ENCODE measurements at places on chromosomes 1 and 21. TPM values are rescaled to one million over a fixed set of nuclear protein-coding genes. Genes with fewer than 3 reads are reported as not detected.

DNA sequence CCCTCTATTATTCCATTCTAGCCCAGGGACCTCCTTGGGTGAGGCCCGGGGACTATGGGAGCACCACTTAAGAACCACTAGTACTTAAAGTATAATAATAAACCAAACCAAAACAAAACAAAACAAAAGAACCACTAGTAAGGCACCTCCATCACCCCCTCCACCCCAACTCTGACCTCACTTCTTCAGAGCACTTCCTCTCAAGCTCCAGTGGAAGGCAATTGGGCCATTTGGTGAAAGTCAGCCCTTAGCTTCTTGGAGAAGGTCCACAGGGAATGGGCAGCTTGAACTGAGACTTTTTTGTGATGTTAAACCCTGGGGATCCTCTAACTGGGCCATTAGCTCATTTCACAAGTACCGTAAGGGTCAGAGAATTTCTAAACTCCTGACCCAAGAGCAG, 237.3 kb downstream of the RHOU start:
- H3K4me1 ChIP-seq, result peaks cover 3% of the 10 kb centered on the region
- H3K27ac ChIP-seq, result no peak overlapping the region
- no peaks in the 10 kb centered on the region for H3K36me3 ChIP-seq
- no peak for DNase-seq
- no peaks in the 10 kb centered on the region for H3K27me3 ChIP-seq

DNA sequence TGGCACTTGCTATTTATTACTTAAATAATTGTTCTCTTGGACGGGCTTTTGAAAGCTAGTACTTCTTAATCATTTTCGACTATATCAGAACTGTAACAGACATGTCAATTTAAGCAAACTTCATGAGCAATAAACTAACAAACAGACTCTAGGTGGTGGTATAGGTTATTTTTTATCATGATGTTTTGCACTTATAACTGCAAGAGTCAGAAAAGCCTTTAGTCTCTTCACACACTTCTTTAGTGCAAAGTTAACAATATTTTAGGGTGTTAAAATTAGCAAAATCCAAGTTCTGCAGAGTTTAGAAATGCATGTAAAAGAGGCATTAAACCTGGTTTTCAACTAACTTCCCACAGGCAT, 2.2 kb downstream of the NRIP1 start:
- no peaks in the 10 kb centered on the region for H3K36me3 ChIP-seq
- H3K4me3 ChIP-seq, result peak overlapping the region; percentile 77
- H3K4me1 ChIP-seq, result peaks cover 63% of the 10 kb centered on the region
- no peak for DNase-seq

GRCh38 chr21:33257094-33257803, 8.9 kb upstream of the IL10RB start:
- no peaks in the 10 kb centered on the region for H3K27me3 ChIP-seq
- no peak overlapping the region for H3K4me3 ChIP-seq
- no peak for DNase-seq
- peaks cover 73% of the 10 kb centered on the region for H3K36me3 ChIP-seq
- H3K27ac ChIP-seq, result no peak overlapping the region
- peaks cover 42% of the 10 kb centered on the region for H3K4me1 ChIP-seq

DNA sequence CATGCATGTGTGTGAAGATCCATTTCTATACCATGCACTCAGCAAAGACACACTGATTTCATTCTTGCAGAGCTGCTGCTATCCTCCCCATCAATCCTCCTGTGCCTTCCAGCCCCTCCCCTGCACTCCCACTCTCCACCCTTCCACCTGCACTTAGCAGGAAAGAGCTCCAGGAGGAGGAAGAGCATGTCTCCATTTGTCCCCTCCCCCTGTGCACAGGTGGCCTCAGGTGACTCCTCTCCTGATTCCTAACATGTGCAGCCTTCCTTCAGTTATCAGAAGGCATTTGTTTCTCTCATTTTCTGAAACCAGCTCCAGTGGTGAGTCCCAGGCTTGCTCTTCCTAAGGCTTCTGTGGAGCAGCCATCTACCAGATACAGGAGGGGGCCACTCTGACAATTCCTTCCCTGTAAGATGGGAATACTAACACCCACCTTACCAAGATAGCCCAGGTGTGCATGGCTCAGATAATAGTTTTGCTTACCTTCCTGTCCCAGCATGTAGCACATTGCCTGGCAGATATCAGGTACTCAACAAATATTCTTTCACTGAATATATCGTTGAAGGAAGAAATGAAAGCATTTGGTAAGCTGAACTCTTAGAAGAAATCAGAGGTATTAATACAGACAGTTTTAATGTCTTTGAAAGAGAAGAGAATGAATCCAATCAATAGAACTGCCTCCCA, 21.9 kb upstream of the FAM3B start:
- H3K4me1 ChIP-seq, result peaks cover 9% of the 10 kb centered on the region
- no peak for DNase-seq
- no peaks in the 10 kb centered on the region for H3K36me3 ChIP-seq
- no peak overlapping the region for H3K27ac ChIP-seq
- no peak overlapping the region for H3K4me3 ChIP-seq
- peaks cover 27% of the 10 kb centered on the region for H3K27me3 ChIP-seq

DNA sequence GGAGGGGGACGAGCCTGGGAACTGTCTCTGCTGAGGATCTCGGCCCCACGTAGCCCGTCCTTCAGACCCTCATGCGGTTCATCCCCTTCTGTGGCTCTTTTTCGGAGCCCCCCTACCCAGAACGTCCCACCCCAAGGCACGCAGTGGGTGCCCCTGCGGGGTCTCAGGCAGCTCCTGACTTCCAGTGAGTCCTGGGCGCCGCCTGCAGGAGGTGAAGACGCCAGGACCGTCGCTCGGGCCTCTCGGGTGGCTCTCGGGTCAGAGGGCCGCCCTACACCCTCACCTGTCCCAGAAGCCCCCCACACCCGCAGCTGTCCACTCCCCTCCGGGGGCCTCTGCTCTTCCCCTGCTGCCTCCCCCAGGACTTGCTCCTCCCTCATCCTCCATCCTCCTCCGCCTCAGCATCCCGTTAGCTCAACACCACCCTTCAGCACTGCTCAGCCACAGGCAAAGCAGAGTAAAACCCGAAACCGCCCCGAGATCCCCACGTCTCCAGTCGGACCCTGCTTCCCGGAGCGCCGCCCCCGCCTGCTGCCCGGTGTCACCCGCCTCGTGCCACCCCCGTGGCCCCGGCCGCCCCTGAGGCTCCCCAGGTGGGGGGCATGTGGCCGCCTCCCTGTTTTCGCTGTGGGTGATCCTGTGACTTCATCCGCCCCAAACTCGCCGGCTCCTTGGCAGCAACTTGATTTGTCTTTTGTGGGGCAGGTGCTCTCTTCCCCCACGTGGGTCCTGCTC, 13.3 kb upstream of the POFUT2 start:
- no peak for DNase-seq
- peaks cover 5% of the 10 kb centered on the region for H3K27me3 ChIP-seq
- no peaks in the 10 kb centered on the region for H3K36me3 ChIP-seq
- peak overlapping the region; percentile 13 for H3K27ac ChIP-seq

GRCh38 chr1:233440951-233441401, 113.5 kb downstream of the MAP3K21 start:
- DNase-seq, result peak; percentile 8
- H3K27ac ChIP-seq, result no peak overlapping the region
- H3K4me1 ChIP-seq, result no peaks in the 10 kb centered on the region
- H3K4me3 ChIP-seq, result no peak overlapping the region
- no peaks in the 10 kb centered on the region for H3K36me3 ChIP-seq
- peaks cover 12% of the 10 kb centered on the region for H3K27me3 ChIP-seq

DNA sequence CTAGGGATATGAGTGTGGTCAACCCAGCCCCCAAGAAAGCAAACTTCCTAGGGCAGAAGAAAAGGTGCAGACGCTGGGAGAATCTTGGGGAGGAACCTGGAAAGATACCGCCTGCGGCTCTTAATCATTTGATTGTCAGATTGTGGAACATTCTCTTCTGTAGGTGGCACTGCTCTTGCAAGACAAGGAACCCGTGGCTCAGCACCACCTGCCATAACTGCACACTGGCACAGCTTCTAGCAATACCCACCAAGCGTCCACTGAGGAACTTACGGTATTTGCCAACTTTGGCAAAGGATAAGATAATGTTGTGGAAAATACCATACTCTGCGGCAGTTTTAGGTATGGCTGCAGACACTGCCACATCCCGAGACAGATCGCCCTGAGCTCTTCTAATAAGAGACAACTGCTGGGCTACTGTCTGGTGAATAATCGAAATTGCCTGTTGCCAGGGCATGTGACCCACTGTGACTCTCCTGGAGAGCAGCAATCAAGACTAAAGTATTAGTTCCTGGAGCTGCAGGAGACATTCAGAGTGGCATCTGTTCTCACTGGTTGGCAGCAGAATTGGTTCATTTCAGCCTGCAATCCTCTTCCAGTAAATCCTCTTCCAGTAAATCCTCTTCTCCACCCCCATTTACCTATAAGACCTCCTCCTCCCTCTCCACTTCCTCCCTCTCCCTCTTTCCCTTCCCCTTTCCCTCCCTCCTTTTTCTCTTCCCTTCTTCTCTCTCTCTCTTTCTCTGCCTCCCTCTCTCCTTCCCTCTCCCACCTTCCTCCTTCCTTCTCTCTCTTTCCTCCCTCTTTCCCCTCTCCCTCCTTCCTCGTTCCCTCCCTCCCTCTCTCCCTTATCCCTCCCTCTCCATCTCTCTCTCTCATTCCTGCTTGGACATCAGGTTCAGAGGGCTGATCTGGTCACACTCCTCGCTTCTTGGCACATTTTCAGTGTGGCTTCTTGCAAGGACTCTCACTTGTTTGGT, 49.7 kb upstream of the B3GALT5 start:
- H3K27ac ChIP-seq, result no peak overlapping the region
- no peak for DNase-seq
- H3K27me3 ChIP-seq, result no peaks in the 10 kb centered on the region
- no peak overlapping the region for H3K4me3 ChIP-seq
- no peaks in the 10 kb centered on the region for H3K36me3 ChIP-seq

DNA sequence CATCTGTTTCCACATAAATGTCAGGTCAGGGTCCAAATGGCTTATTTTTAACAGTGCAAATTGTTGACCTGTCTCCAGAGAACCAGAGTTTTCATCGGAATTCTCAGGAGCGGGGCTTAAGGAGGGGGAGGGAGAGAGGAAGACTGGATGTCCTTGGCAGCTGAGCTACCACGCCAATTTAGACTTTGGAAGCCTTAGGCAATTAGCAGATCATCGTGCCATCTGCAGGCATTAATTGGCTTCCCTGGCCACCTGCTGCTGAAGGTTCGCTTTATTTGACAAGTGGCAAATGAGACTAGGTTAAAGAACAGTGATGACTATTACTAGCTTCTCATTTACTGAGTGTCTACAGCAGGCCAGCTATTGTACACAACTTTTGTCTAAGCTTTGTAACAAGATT, 43.7 kb downstream of the HLX start:
- DNase-seq, result no peak
- no peak overlapping the region for H3K4me3 ChIP-seq
- no peaks in the 10 kb centered on the region for H3K4me1 ChIP-seq
- H3K27me3 ChIP-seq, result no peaks in the 10 kb centered on the region
- H3K36me3 ChIP-seq, result no peaks in the 10 kb centered on the region
- H3K27ac ChIP-seq, result no peak overlapping the region

- H3K27me3 ChIP-seq, result no peaks in the 10 kb centered on the region
- H3K36me3 ChIP-seq, result no peaks in the 10 kb centered on the region
- no peak for DNase-seq
- H3K4me3 ChIP-seq, result no peak overlapping the region
- H3K4me1 ChIP-seq, result no peaks in the 10 kb centered on the region
- H3K27ac ChIP-seq, result no peak overlapping the region
These were observed 52.0 kb upstream of the ARHGEF16 start for GRCh38 chr1:3402258-3403010.

- no peak overlapping the region for H3K4me3 ChIP-seq
- H3K4me1 ChIP-seq, result no peaks in the 10 kb centered on the region
- H3K27me3 ChIP-seq, result peaks cover 2% of the 10 kb centered on the region
These were observed 34.8 kb downstream of the LRIF1 start for GRCh38 chr1:110928904-110929303.

DNA sequence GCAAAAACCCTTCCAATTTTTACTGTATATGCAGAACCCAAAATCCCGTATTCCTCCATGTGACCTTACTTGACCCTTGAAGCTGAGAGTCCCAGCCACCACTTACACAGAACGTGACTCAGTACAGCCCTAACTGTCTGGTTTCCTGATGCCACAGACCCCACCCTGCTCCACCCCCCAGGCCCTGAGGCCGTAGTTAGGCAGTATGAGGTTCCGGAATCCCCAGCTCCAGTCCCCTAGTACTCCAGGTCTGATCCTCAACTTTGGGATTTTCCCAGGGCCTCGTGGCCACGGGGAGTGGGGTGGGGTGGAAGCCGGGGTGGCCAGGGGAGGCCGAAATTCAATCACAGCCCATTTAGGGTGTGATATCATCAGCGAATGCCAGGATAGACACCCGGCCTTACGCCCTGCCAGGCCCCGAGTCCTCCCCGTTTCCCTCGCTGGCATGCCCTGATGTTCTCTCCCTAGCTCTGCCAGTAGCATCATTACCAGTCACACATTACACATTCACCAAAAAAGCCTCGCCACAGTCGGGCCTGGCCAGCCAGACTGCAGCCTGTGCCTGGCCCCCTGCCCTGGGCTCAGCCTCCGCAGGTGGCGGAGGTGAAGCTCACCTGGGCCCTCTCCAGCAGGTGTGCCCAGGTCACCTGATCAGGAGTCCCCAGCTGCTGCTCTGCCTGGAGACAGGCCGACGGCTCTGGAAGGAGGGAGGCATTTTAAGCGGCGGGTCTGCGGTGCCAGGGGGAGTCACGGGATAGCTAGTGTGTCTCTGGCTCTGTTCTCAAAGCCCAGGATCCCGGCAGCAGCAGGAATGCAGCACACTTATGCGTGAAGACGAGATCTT, 70.8 kb downstream of the SCCPDH start:
- no peaks in the 10 kb centered on the region for H3K27me3 ChIP-seq
- no peaks in the 10 kb centered on the region for H3K36me3 ChIP-seq
- no peak overlapping the region for H3K4me3 ChIP-seq
- H3K27ac ChIP-seq, result no peak overlapping the region

- no peaks in the 10 kb centered on the region for H3K27me3 ChIP-seq
- peak within 1 kb of the TSS; percentile 63 for H3K4me3 ChIP-seq
- peaks cover 11% of the 10 kb centered on the region for H3K4me1 ChIP-seq
- no peak for DNase-seq
- H3K36me3 ChIP-seq, result no peaks in the 10 kb centered on the region
- peak within 1 kb of the TSS; percentile 83 for H3K27ac ChIP-seq
These were observed at the start of gene TMEM52 for GRCh38 chr1:1918901-1919303. Gene TMEM52, minus strand, starts transcription at chr1:1919279. Its CDS starts 14 bp downstream, at chr1:1919265.

- DNase-seq, result no peak
- H3K36me3 ChIP-seq, result no peaks in the 10 kb centered on the region
- no peaks in the 10 kb centered on the region for H3K27me3 ChIP-seq
- no peak overlapping the region for H3K27ac ChIP-seq
These were observed 20.0 kb upstream of the GPR153 start for GRCh38 chr1:6280761-6281451.

DNA sequence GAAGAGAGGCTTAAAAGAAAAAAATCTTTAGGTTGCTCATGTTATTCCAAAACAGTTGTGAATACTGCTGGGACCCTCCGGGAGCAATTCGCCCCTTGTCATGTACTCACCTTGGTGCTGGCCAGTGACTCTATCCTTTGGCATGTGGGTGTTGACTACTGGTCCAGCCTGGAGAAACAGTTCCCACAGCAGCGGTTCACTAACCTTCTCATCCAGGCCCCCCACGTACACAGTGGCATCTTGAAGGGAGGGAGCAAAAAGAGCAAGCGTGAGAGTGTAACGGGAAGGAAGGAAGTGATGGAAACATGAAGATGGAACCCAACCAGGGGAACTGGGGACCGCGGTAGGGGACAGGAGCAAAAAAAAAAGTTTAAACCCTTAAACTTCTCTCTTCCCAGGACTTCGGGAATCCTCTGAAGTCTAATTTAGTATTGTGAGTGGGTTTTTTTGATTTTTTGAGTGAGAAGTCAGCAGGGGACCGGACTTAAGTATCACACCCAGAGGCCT, 494 bp downstream of the SF3B4 start:
- peak overlapping the region; percentile 99 for H3K27ac ChIP-seq
- peak overlapping the region; percentile 93 for H3K4me3 ChIP-seq
- no peak for DNase-seq
- H3K4me1 ChIP-seq, result peaks cover 64% of the 10 kb centered on the region
- peaks cover 46% of the 10 kb centered on the region for H3K36me3 ChIP-seq

MMP23B gene
- 2.3 TPM for total RNA-seq

AMY2B gene
- total RNA-seq, result 10.6 TPM

LCE1D gene
- not detected for total RNA-seq

Measured in activated CD4-positive, alpha-beta T cell treated with anti-CD3 and anti-CD28 coated beads, Interleukin-2, amount 10 ng/mL, durations not matched to agents 7 days and 5 days (primary cell).